ENCODE measurements at places on chromosomes 12 and 14. TPM values are rescaled to one million over a fixed set of nuclear protein-coding genes. Genes with fewer than 3 reads are reported as not detected.

- H3K36me3 ChIP-seq: peaks cover 6% of the 10 kb centered on the region
- no peak overlapping the region for H3K4me3 ChIP-seq
- H3K4me1 ChIP-seq: peaks cover 19% of the 10 kb centered on the region
These were observed 115.9 kb downstream of the NTN4 start for GRCh38 chr12:95674631-95675030.

DNA sequence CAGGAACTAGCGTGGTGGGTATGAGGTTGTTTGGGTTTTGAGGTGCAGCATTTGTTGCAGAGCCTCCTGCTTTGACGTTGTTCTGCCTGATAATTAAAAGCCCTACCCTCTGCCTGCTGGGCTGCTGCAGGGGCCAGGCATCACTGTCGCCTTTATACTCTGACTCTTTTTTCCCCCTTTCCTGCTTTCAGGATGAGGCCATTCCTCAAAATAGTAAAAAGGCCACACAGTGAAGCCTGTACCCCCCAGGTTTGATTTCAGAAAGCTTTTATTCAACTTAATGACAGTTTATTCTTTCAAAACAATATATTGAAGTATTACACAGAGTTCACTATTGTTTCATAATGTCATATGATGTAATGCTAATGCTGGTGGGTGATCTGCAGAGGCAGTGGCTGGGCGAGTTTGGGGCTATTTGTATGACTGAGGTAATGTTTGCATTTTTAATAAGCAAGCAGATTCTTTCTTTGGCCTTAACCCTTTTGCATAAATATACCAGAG is 9.1 kb downstream of the BORCS5 start:
- no peak overlapping the region for H3K4me3 ChIP-seq
- H3K36me3 ChIP-seq: peaks cover 10% of the 10 kb centered on the region
- no peak overlapping the region for H3K27ac ChIP-seq
- H3K27me3 ChIP-seq: no peaks in the 10 kb centered on the region
- DNase-seq: no peak

- DNase-seq: no peak
- no peaks in the 10 kb centered on the region for H3K27me3 ChIP-seq
- no peaks in the 10 kb centered on the region for H3K4me1 ChIP-seq
- H3K4me3 ChIP-seq: no peak overlapping the region
- no peak overlapping the region for H3K27ac ChIP-seq
These were observed 22.4 kb upstream of the RNU6-8 start for GRCh38 chr14:32225378-32225920.

- DNase-seq: no peak
- H3K27me3 ChIP-seq: no peaks in the 10 kb centered on the region
- no peaks in the 10 kb centered on the region for H3K36me3 ChIP-seq
- H3K4me1 ChIP-seq: peaks cover 25% of the 10 kb centered on the region
- no peak overlapping the region for H3K27ac ChIP-seq
- H3K4me3 ChIP-seq: no peak overlapping the region
These were observed 22.7 kb upstream of the CORO1C start for GRCh38 chr12:108753976-108754375.

- H3K4me3 ChIP-seq: peak overlapping the region; percentile 95
- peak overlapping the region; percentile 96 for H3K27ac ChIP-seq
- no peaks in the 10 kb centered on the region for H3K36me3 ChIP-seq
- H3K27me3 ChIP-seq: no peaks in the 10 kb centered on the region
These were observed 1.3 kb upstream of the RNU6-7 start for GRCh38 chr14:32200368-32201192.

DNA sequence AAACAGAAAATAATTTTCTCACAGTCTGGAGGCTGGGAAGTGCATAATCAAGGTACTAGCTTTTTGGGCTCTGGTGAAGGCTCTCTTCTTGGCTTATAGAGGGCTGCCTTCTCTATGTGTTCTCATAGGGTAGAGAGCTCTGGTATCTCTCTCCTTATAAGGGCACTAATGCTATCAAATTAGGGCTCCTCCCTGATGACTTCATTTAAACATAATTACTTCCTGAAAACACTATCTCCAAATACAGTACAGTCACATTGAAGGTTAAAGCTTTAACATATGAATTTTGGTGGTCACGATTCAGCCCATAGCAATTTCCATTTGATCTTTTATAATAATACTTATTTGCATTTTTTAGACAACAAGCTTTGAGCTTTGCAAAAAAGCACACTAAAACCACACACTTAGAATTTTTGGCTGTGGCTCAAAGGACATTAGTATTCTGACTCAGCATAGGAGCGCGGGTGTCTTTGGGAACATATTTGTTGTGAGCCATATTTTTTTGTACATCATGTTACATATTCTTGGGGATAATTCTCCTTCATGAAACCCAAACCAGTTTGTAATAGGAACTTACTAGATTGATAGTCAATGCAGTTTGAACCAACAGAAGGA is 808.1 kb upstream of the FBXO33 start:
- no peak overlapping the region for H3K4me3 ChIP-seq
- H3K27ac ChIP-seq: no peak overlapping the region

GRCh38 chr12:72075891-72076557 is 137.4 kb downstream of the TPH2 start:
- H3K36me3 ChIP-seq: no peaks in the 10 kb centered on the region
- H3K4me3 ChIP-seq: no peak overlapping the region
- H3K27me3 ChIP-seq: no peaks in the 10 kb centered on the region
- H3K27ac ChIP-seq: no peak overlapping the region
- peaks cover 7% of the 10 kb centered on the region for H3K4me1 ChIP-seq

- H3K36me3 ChIP-seq: no peaks in the 10 kb centered on the region
- no peaks in the 10 kb centered on the region for H3K4me1 ChIP-seq
- no peak for DNase-seq
- no peaks in the 10 kb centered on the region for H3K27me3 ChIP-seq
- H3K27ac ChIP-seq: no peak overlapping the region
- H3K4me3 ChIP-seq: no peak overlapping the region
These were observed 35.2 kb downstream of the GPR65 start for GRCh38 chr14:88040146-88040545.

DNA sequence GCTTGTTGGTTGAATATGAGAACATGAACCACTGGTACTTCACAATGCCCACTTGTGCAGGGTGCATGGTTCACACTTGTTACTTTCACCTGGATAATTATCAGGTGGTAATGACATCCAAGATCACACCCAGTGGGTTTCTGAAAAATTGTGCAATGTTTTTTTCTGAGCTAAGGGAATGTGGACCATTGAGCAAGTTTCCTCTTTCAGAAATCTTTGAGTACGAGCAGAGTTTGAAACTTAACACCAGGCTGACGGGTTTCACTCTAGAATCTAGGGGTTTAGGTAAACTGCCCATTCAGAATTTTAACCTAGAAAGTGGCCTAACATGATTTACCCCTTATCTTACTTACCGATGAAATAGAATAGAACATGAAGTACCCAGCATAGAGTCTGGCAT is 389.6 kb downstream of the PAWR start:
- no peaks in the 10 kb centered on the region for H3K27me3 ChIP-seq
- no peak for DNase-seq
- no peaks in the 10 kb centered on the region for H3K36me3 ChIP-seq
- no peak overlapping the region for H3K4me3 ChIP-seq
- no peaks in the 10 kb centered on the region for H3K4me1 ChIP-seq

- no peaks in the 10 kb centered on the region for H3K4me1 ChIP-seq
- no peak overlapping the region for H3K27ac ChIP-seq
- no peaks in the 10 kb centered on the region for H3K27me3 ChIP-seq
- no peak for DNase-seq
- no peak overlapping the region for H3K4me3 ChIP-seq
These were observed 452.9 kb downstream of the RPL10L start for GRCh38 chr14:46198676-46199075.

DNA sequence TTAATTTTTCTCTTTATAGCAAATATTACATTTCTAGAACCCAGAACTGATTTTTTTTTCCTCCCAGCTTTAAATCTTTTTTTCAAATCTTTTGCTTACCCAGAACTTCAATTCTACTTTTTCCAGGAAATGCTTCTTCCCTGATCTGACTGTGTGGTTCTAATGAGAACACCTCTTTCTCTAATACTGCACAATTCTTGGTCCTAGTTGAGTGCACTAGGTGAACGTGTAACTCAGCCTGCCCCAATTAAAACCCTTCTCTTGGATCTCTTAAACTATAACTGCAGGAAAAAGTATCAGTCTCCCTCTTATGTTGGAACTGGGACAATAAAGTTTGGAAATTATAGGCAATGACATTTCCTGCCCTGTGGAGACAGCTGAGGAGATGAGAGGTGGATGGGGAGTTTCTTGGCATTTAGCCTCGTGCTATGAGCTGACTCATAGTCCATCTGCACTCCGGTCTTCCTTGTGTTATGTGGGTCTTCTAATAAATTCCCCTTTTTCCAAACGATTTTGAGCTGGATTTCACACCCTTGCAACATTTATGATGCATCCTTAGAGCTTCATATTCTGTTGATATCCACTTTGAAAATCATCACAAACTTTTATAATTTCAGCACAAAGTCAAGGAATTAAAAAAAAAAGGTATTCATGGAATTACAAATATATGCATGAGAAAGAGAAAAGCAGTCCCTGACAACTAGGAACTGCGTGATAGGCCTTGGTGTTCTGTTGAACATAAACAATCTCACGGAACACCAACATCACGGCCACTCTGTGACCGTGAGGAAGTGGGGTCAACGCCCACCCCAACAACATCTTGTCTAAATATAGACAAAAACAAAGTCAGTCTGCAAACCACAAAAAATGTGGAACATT is 52.4 kb downstream of the BRMS1L start:
- H3K4me3 ChIP-seq: no peak overlapping the region
- peaks cover 5% of the 10 kb centered on the region for H3K4me1 ChIP-seq
- H3K27ac ChIP-seq: peak overlapping the region; percentile 39
- H3K36me3 ChIP-seq: no peaks in the 10 kb centered on the region

GRCh38 chr14:91048265-91048664 is 12.2 kb downstream of the RPS6KA5 start:
- no peak overlapping the region for H3K27ac ChIP-seq
- no peak for DNase-seq
- no peaks in the 10 kb centered on the region for H3K36me3 ChIP-seq
- no peak overlapping the region for H3K4me3 ChIP-seq
- no peaks in the 10 kb centered on the region for H3K27me3 ChIP-seq
- H3K4me1 ChIP-seq: peaks cover 2% of the 10 kb centered on the region

DNA sequence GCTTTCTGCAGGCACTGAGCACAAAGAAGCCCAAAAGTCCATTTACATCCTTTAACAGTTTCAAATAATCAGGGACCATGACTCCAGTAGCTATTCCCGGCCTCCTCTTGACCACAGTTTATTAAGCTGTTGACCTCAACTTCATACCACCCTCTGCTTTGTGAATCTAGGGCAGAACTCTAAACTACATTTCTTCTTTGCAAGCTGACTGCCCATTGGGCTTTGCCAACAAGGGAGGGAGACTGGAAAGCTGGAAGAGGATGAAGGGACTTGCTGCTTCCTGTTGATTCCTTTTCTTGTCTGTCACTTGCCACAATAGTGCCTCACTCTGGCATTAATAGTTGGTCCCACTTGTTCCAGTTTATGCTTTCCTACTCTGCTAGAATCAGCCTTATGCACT is 2.7 kb downstream of the CGRRF1 start:
- peaks cover 2% of the 10 kb centered on the region for H3K36me3 ChIP-seq
- H3K4me1 ChIP-seq: peaks cover 6% of the 10 kb centered on the region
- no peak overlapping the region for H3K4me3 ChIP-seq
- no peaks in the 10 kb centered on the region for H3K27me3 ChIP-seq
- no peak for DNase-seq
- no peak overlapping the region for H3K27ac ChIP-seq

DNA sequence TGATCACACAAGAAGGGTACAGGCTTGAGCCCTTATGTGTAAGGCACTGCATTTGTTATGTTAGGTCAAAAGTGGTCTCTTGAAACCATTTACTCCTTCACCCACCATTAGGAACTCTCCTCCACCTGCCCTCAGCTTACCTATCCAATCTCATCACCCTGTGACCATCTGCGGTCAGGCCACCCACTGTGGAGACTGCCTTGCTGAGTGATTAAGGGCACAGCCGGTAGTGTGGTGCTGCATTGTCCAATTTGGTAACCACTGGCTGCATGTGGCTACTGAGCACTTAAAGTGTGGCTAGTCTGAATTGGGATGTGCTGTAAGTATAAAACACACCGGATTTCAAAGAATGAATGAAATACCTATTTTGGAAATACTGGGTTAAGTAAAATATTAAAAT is 177.1 kb upstream of the PARP11 start:
- no peak overlapping the region for H3K4me3 ChIP-seq
- H3K36me3 ChIP-seq: no peaks in the 10 kb centered on the region
- H3K27ac ChIP-seq: no peak overlapping the region
- peaks cover 8% of the 10 kb centered on the region for H3K27me3 ChIP-seq
- DNase-seq: no peak
- peaks cover under 1% of the 10 kb centered on the region for H3K4me1 ChIP-seq

DNA sequence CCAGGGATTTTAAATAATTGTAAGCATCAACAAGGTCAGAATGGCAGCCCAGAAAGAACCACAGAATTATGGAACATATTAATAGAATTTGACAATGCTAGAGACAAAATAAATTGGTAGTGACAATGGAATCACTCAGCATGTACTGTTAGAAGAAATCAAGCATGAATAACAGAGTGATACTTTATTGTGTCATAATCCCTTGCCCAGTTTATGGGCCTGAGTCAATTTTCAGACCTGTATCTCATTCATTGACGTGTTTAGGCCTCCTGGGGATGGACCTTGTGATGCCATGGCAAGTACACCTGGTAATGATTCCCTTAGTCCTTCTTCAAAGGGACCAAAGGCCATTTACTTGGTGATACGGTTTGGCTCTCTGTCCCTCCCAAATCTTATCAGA is 12.8 kb upstream of the CCDC91 start:
- H3K4me3 ChIP-seq: no peak overlapping the region
- no peaks in the 10 kb centered on the region for H3K27me3 ChIP-seq
- H3K27ac ChIP-seq: no peak overlapping the region
- no peak for DNase-seq
- no peaks in the 10 kb centered on the region for H3K36me3 ChIP-seq
- H3K4me1 ChIP-seq: no peaks in the 10 kb centered on the region

DNA sequence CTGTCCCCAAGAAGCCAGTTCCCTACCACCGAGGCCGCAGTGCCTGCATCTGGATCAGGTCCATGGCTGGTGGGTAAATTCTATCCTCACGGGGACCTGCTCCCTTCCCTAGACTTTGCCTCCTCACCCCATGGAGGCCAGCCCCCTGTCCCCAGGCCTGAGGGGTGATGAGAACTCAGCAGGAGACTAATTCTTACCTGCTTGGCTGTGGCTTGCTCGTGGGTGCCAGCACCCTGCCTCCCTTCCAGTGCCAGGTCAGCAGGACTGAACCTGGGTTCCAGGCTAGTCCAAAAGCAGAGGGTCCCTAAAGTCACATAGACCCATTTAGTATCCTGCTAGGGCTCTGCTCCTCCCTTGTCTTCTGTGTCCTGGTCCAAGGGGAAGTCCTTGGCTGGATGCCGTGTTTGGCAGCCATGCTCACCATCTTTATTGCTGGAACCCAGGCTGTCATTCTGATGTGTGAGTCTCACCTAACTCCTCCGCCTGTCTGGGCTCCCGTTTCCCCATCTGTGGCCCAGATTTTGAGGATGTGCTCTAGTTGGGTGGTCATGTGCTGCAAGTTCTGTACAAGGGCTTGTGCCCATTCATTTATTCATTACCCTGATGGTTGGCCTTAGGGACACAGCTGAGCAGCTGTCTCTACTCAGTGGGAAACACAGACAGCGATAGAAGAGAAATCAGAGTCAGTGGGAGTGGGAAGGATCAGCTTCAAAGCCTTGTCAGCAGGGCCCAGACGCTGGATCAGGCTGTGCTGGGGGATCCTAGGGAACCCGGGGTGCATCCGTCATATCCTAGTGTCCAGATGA is 949 bp downstream of the PLBD2 start:
- DNase-seq: peak; percentile 68
- peak overlapping the region; percentile 72 for H3K27ac ChIP-seq
- H3K4me1 ChIP-seq: peaks cover 11% of the 10 kb centered on the region
- H3K27me3 ChIP-seq: no peaks in the 10 kb centered on the region
- H3K4me3 ChIP-seq: peak overlapping the region; percentile 75

The MRPS35 gene
- 53.2 TPM for total RNA-seq

The PAX9 gene
- total RNA-seq: 0.13 TPM

The CLEC4C gene
- total RNA-seq: not detected

The GNB3 gene
- 4.7 TPM for total RNA-seq

The TCTN2 gene
- total RNA-seq: 6.3 TPM

The PUS7L gene
- 15.5 TPM for total RNA-seq

The FLVCR2 gene
- 11.0 TPM for total RNA-seq

All from muscle of leg (tissue), 16 donors.